ENCODE measurements at places on chromosomes 13 and 19. TPM values are rescaled to one million over a fixed set of nuclear protein-coding genes. Genes with fewer than 3 reads are reported as not detected.

DNA sequence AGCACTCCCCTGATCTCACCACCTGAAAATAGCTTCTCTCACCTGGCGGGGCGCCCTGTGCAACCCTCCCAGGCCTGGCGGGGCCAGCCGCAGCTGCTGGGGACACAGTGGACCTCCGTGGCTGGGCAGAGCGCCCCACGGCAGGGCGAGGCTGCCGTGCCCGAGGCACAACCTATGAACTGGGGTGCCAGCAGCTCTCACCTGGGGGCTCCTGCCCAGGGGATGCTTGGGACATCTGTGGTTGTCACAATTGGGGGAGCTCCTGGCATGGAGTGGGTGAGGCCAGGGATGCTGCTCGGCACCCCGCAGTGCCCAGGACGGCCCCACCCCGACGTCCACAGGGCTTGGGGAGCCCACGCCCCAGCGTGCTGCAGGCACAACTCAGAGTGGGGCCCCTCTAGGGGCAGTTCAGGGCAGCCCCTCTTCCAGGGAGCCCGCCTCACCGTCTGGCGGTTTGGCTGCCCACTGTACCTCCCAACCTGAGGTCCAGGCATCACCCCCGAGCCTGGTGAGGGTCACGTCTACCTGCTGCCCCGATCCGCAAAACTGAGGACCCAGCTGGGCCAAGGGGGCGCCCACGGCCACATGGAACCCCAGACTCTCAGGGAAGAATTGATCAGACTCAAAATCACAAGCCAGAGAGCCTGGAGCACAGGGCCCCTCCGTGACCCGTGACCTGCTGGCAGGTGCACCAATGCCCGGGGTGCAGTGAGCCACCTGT, 5.7 kb downstream of the TMEM259 start:
- H3K4me3 ChIP-seq, result no peak overlapping the region
- no peaks in the 10 kb centered on the region for H3K36me3 ChIP-seq
- peaks cover 17% of the 10 kb centered on the region for H3K4me1 ChIP-seq
- DNase-seq, result no peak
- H3K27me3 ChIP-seq, result no peaks in the 10 kb centered on the region
- no peak overlapping the region for H3K27ac ChIP-seq

DNA sequence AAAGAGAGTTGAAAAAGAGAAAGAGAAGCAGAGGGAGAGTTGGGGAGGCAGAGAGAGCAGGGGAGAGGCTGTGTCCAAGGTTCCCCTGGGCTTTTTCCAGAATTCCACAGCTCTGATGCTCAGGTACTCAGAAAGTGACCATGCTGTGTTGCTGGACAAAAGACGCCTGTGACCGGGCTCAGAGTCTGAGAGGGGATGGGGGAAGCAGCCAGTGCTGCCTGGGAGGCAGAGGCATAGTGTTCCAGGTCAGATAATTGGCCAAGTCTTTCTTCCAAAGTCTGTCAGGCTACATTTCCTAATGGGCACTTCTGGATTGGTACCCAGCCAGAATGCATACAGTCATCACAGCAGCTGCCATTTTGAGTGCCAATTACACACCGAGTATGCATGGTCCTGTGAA, 86.1 kb downstream of the PTPRS start:
- no peaks in the 10 kb centered on the region for H3K27me3 ChIP-seq
- no peaks in the 10 kb centered on the region for H3K4me1 ChIP-seq
- H3K36me3 ChIP-seq, result peaks cover 45% of the 10 kb centered on the region
- H3K4me3 ChIP-seq, result no peak overlapping the region

The CGB3 gene
- total RNA-seq, result not detected

DNA sequence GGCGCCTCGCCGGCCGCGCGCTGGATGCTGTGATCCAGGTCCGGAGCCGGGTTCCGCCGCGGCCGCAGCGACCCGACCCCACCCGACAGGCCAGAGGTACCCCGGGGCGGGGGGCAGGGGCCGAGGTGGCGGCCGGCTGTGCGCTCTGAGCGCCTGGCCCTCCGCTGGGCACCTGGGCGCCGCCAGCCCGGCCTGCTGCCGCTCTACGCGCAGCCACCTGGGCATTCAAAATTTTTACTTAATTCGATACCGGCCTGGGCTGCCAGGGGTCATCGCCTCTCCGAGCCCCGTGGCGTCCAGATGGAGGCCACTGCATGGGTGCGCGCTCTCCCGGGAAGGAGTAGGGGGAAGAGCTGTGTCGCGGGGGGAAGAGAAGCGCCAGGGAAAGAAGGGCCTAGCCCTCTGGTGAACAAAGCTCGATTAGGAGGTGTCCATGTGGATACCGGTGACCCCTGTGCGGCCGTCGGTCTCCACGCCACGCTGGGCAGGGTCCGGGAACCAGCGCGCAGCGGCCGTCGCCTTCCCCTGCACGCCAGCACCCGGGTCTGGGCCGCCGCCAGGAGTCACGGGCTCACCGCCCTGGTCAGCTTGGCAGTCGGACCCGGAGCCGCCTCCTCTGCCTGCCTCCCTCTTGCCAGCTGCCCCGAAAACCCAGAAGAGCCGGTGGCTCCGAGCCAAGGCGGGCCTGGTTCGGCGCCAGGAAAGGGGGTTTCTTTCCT, 666 bp downstream of the BIVM start:
- no peaks in the 10 kb centered on the region for H3K27me3 ChIP-seq
- peaks cover 2% of the 10 kb centered on the region for H3K36me3 ChIP-seq
- H3K27ac ChIP-seq, result peak overlapping the region; percentile 24

The ZNF614 gene
- 14.8 TPM for total RNA-seq

The GNG7 gene
- total RNA-seq, result 11.3 TPM

- no peak overlapping the region for H3K27ac ChIP-seq
- H3K4me3 ChIP-seq, result no peak overlapping the region
- H3K27me3 ChIP-seq, result no peaks in the 10 kb centered on the region
- peaks cover 8% of the 10 kb centered on the region for H3K4me1 ChIP-seq
- DNase-seq, result no peak
- peaks cover 12% of the 10 kb centered on the region for H3K36me3 ChIP-seq
Measured at GRCh38 chr19:56312342-56312741, 2.3 kb downstream of the ZSCAN5A start.

- peaks cover 27% of the 10 kb centered on the region for H3K27me3 ChIP-seq
- H3K4me3 ChIP-seq, result peak overlapping the region; percentile 28
- no peak overlapping the region for H3K27ac ChIP-seq
Measured at GRCh38 chr13:95298971-95299621, 2.2 kb downstream of the ABCC4 start.

- peaks cover 8% of the 10 kb centered on the region for H3K4me1 ChIP-seq
- DNase-seq, result peak; percentile 69
- peaks cover 68% of the 10 kb centered on the region for H3K27me3 ChIP-seq
- H3K27ac ChIP-seq, result peak overlapping the region; percentile 61
- peak overlapping the region; percentile 60 for H3K4me3 ChIP-seq
Measured at GRCh38 chr19:12840091-12841079, 2.1 kb downstream of the MAST1 start.

The CYP4F12 gene
- not detected for total RNA-seq

DNA sequence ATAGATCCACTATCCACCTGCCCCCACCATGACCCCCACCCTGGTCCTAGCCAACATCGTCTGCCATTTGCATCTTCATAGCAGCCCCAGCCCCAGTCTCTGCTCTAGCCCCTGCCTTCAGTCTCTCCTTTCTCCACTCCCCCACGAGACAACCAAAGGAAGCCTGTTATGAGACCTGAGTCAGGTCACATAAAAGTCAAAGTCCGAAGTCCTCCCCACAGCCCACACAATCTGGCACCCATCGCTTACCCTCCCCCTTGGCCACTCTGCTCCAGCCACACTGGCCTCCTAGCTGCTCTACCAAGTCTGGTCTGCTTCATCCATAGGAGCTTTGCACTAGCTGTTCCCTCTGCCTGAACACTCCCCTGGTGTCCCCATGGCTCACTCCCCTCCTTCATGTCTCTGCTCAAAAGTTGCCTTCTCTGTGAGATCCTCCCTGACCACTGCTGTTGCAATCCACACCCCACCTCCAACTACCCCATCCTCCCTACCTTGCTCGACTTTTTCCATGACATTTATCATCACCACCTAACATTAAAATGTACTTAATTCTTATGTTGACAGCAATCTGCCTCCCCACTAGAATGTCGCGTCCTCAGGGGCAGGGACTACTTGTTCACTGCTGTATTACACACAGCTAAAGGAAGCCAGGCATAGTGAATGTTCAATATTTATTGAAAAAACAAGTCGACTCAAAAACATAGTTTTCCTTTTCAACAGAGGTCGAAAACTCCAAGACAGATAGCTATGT, 1.2 kb upstream of the PLEKHG2 start:
- H3K4me1 ChIP-seq, result peaks cover 44% of the 10 kb centered on the region
- peak overlapping the region; percentile 96 for H3K27ac ChIP-seq
- H3K27me3 ChIP-seq, result no peaks in the 10 kb centered on the region

The ENOX1 gene
- 2.2 TPM for total RNA-seq

DNA sequence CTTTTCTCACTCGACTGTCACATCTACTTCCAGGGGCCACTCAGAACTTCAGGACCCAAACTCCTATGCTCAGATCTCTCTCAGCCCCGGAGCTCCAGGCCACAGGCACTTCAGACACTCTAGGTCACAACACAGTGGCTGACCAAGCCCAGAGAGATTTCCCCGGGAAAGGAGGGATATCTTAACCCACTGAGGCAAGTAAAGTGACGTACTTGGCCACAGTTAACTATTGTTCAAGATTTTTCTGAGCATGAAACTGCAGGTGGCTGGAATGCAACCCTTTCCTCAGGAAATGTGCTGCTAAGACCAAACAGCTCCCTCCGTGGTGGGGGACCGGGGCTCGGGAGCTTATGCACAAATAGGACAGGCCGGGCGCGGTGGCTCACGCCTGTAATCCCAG, 23.9 kb downstream of the OPA3 start:
- no peak overlapping the region for H3K4me3 ChIP-seq
- no peak for DNase-seq
- peaks cover 2% of the 10 kb centered on the region for H3K36me3 ChIP-seq

The ZNF490 gene
- total RNA-seq, result 15.1 TPM

- no peak overlapping the region for H3K4me3 ChIP-seq
- no peak overlapping the region for H3K27ac ChIP-seq
- no peaks in the 10 kb centered on the region for H3K27me3 ChIP-seq
- no peak for DNase-seq
- H3K36me3 ChIP-seq, result peaks cover 8% of the 10 kb centered on the region
Measured at GRCh38 chr13:110319397-110319773, 12.3 kb downstream of the COL4A2 start.

DNA sequence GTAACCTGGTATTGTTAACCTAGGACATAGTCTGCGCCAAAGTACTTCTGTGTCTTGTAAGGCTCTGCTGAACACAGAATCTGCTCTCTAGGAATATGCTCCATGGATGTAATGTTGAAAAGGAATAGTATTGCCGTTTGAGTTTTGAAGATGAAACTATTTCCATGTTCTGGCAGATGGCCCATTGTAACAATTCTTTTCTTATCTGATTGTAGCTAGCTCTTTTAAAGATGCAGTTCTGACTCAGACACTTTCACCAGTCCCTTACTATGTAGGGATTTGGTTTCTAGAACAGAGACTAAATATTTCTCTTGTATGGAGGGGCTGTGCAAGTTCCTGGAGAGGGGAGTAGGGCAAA, 185.6 kb downstream of the MTUS2 start:
- H3K27me3 ChIP-seq, result peaks cover 5% of the 10 kb centered on the region
- no peaks in the 10 kb centered on the region for H3K4me1 ChIP-seq
- H3K36me3 ChIP-seq, result peaks cover under 1% of the 10 kb centered on the region
- H3K27ac ChIP-seq, result no peak overlapping the region
- DNase-seq, result no peak
- H3K4me3 ChIP-seq, result no peak overlapping the region

The PRR12 gene
- 64.5 TPM for total RNA-seq

DNA sequence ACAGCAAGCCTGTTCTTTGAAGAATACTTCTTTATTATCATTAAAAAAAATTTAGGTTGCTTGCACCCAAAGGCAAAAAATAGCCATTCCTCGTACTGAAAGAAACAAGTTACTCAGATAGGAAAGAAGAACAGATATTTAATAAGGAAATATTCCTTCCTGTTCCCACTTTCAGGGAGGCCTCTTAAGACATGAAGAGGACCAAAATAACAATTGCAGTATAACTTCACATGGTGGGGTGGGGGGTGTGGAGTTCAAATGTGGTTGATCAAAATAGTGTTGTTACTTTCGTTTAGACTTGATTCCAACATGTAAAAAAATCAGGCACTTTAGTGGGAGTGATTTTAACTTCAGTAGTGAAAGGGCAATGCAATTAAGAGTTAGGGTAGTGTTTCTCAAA, 3.6 kb downstream of the RGCC start:
- H3K27me3 ChIP-seq, result peaks cover 70% of the 10 kb centered on the region
- H3K27ac ChIP-seq, result no peak overlapping the region
- DNase-seq, result no peak
- no peaks in the 10 kb centered on the region for H3K36me3 ChIP-seq
- H3K4me1 ChIP-seq, result no peaks in the 10 kb centered on the region
- no peak overlapping the region for H3K4me3 ChIP-seq

- DNase-seq, result no peak
- H3K4me1 ChIP-seq, result no peaks in the 10 kb centered on the region
- H3K27ac ChIP-seq, result no peak within 1 kb of the TSS
- no peak within 1 kb of the TSS for H3K4me3 ChIP-seq
Measured at GRCh38 chr19:4518345-4519171, at the start of gene PLIN4. Gene PLIN4, minus strand, starts transcription at chr19:4518486. Its CDS starts 214 bp downstream, at chr19:4518272.

The SIAH3 gene
- not detected for total RNA-seq

GRCh38 chr13:110476220-110476617, 85.3 kb downstream of the RAB20 start:
- no peaks in the 10 kb centered on the region for H3K4me1 ChIP-seq
- no peaks in the 10 kb centered on the region for H3K27me3 ChIP-seq
- no peak overlapping the region for H3K27ac ChIP-seq
- no peak overlapping the region for H3K4me3 ChIP-seq
- H3K36me3 ChIP-seq, result peaks cover 19% of the 10 kb centered on the region

DNA sequence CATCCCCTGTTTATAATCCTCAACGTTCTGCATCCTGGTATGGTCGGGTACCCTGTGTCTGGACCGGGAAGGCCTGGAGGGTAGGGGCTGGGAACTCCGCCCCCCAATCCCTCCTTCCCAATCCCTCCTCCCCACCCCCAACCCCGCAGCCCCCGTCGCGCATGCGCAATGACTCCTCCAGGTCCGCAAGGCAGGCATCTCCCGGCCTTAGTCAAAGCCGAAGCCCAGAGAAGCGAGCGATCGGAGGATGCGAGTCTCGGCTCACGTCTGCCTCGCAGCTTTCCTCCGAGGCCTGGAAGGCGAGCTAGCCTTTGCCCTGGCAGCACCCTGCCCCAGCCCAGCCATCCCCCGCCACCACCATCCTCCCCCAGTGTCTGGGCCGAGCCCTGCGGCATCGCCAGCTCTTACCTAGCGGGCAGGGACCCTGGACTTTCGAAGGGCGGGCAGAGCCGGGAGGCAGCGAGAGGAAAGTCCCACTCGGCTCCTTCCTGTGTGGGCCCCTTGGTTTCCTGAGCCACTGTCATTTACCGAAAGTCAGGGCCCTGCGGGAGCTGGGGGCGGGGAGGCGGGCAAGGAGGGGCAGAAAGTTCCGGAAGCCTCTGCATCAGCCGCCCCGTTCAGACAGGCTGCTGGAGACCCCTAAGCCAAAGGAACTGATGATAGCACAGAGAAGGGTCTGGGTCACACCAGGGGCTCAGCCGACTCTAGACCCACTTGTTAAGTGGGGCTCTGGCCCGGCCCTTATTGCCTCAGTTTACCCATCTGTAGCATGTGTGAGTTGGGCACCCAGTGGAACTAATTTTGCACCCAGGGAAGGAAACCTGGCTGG, at the start of gene JAK3:
TSS of gene JAK3 (minus strand) at position 445 of the 829 bp plus-strand sequence. CDS start 3,565 bp downstream, outside the sequence.
- no peaks in the 10 kb centered on the region for H3K4me1 ChIP-seq
- DNase-seq, result peak; percentile 53
- H3K36me3 ChIP-seq, result no peaks in the 10 kb centered on the region
- H3K4me3 ChIP-seq, result peak within 1 kb of the TSS; percentile 46
- peaks cover 49% of the 10 kb centered on the region for H3K27me3 ChIP-seq
- H3K27ac ChIP-seq, result no peak within 1 kb of the TSS

The GPR12 gene
- not detected for total RNA-seq

The NECTIN2 gene
- 203 TPM for total RNA-seq

All from progenitor cell of endocrine pancreas (in vitro differentiated cells).